ENCODE measurements at places on chromosomes 16 and 17. TPM values are rescaled to one million over a fixed set of nuclear protein-coding genes. Genes with fewer than 3 reads are reported as not detected.

DNA sequence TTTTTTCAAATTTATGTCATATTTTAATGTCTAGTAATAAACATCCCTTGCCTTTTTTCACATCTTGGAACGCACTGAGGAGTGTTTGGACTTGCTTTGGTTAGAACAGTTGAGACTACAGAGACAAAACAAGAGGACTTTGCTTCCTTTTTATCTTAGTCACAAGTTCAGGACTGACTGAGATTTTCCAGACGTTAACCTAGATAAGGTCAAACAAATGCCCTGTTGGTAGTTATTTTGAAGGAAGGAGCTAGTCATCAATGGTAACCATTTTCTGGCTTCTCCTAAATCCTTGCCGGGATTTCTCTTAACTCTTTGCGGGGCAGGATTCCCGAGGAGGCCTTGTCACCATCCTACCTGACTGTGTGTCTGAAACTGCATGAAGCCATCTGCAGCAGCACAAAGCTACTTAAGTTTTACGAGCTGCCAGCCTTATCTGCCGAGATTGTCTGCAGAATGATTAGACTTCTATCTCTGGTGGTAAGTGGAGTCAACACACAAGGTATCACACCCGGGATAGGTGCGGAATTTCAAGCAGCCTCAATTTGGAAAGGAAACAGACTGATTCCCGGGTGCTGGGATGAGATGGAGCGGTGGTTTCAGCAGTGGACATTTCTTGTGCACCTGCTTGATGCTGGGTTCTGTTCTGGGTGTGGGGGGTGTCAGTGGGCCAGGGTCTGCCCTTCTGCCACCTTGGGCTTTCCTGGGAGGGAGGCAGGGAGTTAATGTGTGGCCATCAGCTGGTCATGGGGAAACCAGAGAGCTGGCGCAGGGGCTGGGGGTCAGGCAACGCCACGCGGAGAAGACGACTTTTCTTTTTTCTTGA lies 48.3 kb downstream of the RNF213 start:
- DNase-seq, result no peak

GRCh38 chr17:70256751-70257150 lies 87.4 kb downstream of the KCNJ2 start:
- DNase-seq, result no peak

GRCh38 chr17:3663102-3664011 lies 5.0 kb downstream of the TAX1BP3 start:
- no peak for DNase-seq

- DNase-seq, result no peak
These were observed 10.5 kb upstream of the RBFOX3 start for GRCh38 chr17:79621151-79621943.

GRCh38 chr16:4957720-4958509 lies at the start of gene SEC14L5:
SEC14L5 (plus strand) TSS chr16:4958330; CDS start chr16:4959324, 994 bp downstream.
- peak; percentile 93 for DNase-seq

DNA sequence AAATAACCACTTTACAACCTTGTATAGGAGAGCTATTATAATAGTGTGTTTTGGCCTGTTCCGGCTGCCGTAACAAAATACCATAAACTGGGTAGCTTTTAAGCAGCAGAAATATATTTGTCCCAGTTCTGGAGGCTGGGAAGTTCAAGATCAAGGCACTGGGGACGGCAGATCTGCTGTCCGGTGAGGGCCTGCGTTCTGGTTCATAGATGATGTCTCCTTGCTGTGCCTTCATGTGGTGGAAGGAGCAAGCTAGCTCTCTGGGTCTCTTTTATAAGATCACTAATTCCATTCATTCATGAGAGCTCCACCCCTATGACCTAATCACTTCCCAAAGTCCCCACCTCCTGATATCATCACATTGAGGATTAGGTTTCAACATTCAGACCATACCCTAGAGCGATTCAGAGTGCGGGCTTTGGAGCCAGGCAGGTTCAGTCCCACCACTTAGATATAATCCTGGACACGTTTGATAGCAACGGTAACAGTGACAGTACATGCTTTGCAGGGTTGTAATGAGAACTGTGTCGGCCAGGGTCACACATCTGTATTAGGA lies 76.2 kb upstream of the ZFHX3 start:
- DNase-seq, result no peak

DNA sequence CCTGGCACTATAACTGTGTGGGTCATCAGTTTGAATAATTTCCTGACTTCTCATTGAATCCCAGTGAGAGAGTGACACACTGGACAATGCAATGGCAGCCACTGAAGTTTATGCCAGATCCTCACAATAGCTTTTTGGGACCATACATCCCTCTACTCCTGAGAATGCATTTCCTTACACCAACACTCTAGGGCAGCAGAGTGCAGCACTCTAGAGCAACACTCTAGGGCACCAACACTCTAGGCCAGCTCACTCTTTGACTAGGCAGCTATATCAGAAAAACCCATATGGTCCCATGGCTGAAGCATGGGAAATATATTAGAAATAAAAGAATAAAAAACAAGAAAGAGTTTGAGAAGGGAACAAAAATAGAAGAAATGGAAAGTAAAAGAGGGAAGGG lies 309.2 kb downstream of the MAP2K6 start:
- DNase-seq, result no peak

- no peak for DNase-seq
These were observed 299.3 kb upstream of the PSMD7 start for GRCh38 chr16:73997340-73997711.

- no peak for DNase-seq
These were observed 156.3 kb downstream of the MYO1D start for GRCh38 chr17:32720671-32721070.

DNA sequence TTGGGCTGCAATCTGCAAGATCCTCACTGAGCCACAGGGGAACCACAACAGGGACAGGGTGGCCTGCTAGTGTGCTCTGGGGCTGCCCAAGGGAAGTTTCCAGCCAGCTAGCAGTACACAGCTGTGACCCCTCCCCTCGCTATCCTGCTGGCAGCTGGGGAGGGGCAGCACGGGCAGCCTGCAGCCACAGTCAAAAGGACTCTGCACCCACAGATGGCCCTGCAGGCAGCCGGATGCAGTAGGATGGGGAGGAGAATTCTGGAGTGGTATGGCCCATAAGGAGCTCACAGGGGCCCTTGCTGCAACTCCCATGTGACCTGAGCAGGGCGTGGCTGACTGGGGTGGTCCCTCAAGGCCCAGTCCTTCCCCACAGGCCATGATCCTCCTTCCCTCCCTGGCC lies 74.3 kb downstream of the PLD6 start:
- DNase-seq, result no peak

GRCh38 chr17:929586-929985 lies 50.0 kb downstream of the NXN start:
- no peak for DNase-seq

DNA sequence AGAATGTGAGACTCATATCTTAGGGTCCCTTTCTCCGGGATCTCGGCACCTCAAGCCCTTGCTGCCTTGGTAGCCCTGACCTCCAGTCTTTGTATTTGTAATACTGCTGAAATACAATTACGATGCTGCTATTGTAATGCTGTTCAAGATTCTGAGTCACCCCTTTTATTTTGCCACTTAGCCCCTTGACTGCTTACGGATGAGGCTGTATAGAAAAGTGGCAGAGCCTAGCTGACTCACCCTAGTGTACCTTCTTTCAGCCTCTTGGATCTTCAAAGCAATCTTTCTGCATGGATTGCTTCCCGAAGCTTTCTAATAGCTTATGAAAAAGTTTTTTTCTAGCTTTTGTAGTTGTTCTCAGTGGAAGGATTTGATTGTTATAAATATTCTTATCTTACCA lies 187.9 kb downstream of the KCNJ2 start:
- no peak for DNase-seq

- no peak for DNase-seq
These were observed 2.6 kb downstream of the HBM start for GRCh38 chr16:168424-168823.

DNA sequence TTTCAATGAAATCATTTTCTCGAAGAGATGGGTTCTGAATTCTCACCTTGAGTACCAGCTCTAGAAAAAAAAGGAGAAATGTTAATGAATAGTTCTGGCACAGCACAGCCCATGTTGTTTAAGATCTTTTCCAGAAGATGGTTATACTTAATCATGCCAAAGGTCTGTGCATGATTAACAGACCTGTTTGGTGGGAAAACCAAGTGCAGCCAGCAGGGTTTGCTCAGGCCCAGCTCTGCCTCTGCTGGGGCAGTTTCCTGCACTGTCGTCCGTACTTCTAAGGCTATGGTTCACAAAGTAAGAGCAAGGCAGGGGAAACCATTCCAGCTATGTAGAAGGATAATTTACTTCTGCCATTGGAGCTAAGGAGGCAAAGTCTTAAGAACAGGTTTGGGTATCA lies 10.7 kb downstream of the ANKRD40 start:
- no peak for DNase-seq

GRCh38 chr17:225551-225950 lies 44.1 kb upstream of the DOC2B start:
- no peak for DNase-seq

- DNase-seq, result no peak
These were observed 47.9 kb upstream of the RBFOX1 start for GRCh38 chr16:7284780-7285179.

DNA sequence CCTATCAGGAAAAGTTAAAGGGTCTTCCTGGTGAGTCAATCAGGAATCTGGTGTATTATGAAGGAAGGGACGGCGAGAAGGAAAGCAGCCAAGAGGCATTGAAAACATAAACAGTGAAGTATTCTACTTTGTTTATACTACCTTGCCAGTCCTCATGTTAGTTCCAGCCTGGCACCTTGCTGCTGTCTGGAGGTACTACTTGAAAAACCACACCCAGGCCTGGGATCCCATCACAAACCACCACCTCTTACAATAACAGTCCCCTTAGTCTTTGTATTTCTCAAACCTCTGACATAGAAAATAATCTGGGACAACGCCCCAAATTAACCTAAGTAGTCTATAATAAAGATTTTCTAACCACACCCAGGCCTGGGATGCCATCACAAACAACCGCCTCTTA lies 676.7 kb upstream of the SOX9 start:
- no peak for DNase-seq

DNA sequence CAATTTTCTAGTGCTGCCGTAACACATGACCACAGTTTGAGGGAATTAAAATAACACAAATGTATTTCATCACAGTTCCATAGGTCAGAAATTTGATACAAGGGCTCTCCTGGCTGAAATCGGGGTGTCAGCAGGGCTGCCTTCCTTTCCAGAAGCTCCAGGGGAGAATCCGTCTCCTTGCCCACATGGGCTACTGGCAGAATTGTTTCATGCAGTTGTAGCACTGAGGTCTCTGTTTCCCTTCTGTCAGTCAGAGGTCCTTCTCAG lies 20.5 kb downstream of the EIF4A3 start:
- no peak for DNase-seq

DNA sequence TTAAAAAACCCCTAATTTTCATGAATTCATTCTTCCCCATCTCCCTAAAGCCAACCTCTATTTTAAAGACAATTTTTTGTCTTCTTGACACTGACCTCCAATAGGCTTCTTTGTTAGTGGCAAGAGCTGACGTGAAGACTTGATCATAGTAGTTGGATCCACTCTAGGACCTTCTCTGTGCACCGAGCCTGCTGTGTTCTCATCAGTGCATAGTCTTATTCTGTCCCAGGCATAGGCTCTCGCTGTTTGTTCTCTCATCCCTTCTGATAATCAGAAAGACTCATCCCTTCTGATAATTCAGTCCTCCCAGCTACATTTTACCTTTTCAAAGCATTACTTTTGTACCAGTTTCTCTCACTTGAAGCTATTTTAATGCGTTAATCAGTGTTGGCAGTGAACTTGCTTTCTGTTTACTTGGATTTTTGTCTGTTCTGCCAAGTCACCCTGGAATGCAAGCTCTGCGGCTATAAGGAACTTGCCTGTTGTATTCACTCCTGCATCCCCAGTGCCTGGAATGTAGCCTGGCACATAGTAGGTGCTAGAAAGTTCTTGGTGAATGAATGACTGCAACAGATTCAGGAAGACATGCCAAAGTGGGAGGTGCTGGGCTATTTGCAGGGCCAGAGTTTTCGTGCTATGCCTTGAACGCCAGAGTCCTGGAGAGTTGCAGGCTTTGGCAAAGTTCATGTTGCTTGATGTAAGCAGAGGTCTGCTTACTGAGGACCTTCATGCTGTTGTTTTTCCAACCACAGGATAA lies 147.6 kb upstream of the MPHOSPH6 start:
- no peak for DNase-seq

GRCh38 chr16:84278968-84279367 lies 15.7 kb upstream of the WFDC1 start:
- no peak for DNase-seq

DNA sequence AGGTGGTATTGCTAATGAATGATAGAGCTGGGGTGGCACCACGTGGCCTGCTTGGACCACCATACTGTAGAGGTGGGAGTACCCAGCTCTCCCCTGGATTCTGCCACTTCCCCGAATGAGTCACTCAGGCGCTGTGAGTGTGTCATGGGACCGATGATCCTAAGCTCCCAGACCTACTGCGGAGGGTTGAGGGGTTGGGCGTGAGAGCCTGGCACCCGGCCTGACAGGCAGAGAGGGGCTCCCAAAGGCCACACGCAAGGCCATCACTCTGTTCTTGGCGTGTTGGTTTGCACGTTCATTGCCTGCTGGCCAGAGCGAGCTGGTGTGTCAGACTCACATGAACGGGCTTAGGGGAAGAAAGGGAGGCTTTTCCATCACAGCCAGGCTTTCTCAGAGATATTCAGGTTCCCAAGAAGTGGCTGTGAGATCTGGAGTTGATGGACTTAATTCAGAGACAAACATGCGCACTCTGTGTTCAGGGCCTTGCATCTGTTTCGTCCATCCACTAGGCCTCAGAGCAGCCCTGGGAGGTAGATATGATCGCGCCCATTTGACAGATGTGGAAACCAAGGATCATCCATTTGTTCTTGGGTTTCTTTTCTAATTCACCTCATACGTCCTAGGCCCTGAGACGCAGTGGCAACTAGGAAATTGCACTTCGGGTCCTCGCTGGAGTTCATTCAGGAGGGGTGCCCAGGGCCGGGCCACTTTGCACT lies 41.4 kb downstream of the CMIP start:
- no peak for DNase-seq

- no peak for DNase-seq
These were observed 151.6 kb downstream of the PHKB start for GRCh38 chr16:47612711-47613110.

SLC13A2 gene
- polyA plus RNA-seq, result 11.1 TPM

SKAP1 gene
- 11.8 TPM for polyA plus RNA-seq

RGS11 gene
- 0.76 TPM for polyA plus RNA-seq

TLCD2 gene
- polyA plus RNA-seq, result 8.0 TPM

MT1F gene
- polyA plus RNA-seq, result 4.9 TPM

DDX28 gene
- 9.1 TPM for polyA plus RNA-seq

LDHD gene
- 4.8 TPM for polyA plus RNA-seq

KRT27 gene
- polyA plus RNA-seq, result 0.53 TPM

TBX2 gene
- 70.6 TPM for polyA plus RNA-seq

IRF8 gene
- 4.0 TPM for polyA plus RNA-seq
